ENCODE measurements at places on chromosomes 7 and 10. TPM values are rescaled to one million over a fixed set of nuclear protein-coding genes. Genes with fewer than 3 reads are reported as not detected.

The ZPBP gene
- not detected for total RNA-seq

The FAM241B gene
- total RNA-seq, result 11.3 TPM

The GFRA1 gene
- total RNA-seq, result 30.4 TPM

The RTKN2 gene
- 17.1 TPM for total RNA-seq

The GNGT1 gene
- total RNA-seq, result not detected

The FAM221A gene
- total RNA-seq, result 15.2 TPM

Measured in cerebellum (tissue), 4 donors.